Chondrocyte (in vitro differentiated cells): ENCODE measurements at places on chromosomes 1 and 21. TPM values are rescaled to one million over a fixed set of nuclear protein-coding genes. Genes with fewer than 3 reads are reported as not detected.

CAPN9 gene
- not detected in 3 replicates for total RNA-seq

PRAMEF15 gene
- total RNA-seq = not detected in 3 replicates

B4GALT2 gene
- total RNA-seq = 94.8 to 109 TPM (median 99.4 TPM) in 3 replicates

DNA sequence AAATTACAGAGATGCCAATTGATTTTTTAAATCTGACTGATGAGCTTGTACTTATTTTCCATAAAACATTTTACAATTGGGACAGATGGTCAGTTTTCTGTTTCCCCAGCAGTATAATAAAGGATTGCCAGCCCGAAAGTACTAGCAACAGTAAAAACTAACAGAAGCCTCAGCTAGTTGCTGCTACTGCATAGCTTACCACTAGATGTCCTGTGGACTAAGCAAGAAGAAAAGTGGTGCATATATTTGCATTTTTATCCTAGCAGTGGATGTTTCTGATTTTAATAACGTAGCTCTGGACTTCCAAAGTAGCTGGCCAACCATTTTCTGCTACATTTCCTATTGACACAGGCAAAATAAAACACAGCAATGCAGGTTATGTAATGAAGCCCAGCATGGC lies 241.5 kb downstream of the BARHL2 start:
- DNase-seq = no peak

C8A gene
- not detected in 3 replicates for total RNA-seq

DNA sequence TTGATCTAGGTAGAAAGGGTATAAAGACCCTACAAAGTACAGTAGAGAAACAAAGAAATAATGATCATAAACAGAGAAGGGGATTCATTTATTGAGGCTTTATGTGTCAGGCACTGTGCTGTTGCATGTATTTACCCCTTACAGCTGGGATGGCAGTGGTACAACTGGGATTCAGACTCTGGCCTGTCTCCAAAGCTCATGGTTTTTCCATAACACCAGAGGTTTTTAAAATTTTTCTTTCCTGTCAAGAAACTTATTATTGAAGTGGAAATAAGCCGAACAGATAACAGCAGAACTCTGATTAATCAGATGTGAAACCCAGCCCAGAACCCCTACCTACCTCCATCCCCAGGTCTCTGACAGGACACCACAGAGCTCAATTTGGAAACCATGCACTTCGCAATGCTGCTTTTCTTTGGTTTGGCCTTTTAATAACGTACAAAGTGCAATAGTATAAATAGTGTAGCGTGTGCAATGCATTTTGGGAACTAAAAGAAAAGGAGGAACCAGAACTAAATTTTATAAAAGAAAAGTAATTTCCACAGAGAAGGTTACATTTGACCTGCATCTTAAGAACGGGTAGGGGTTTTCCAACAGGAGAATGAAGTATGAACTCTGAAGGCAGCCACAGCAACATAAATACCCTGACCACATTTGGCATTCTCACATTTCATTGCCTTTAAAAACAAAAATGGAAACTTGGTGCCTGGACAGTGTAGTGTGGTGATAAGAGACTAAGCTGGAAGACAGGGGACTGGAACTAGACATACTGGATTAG lies 92.0 kb upstream of the S1PR1 start:
- DNase-seq = no peak

- no peak for DNase-seq
Measured at GRCh38 chr1:167227934-167228378, 7.3 kb downstream of the POU2F1 start.

GRCh38 chr21:45356251-45356650 lies 48.7 kb upstream of the COL18A1 start:
- peak; percentile 58 for DNase-seq

DNA sequence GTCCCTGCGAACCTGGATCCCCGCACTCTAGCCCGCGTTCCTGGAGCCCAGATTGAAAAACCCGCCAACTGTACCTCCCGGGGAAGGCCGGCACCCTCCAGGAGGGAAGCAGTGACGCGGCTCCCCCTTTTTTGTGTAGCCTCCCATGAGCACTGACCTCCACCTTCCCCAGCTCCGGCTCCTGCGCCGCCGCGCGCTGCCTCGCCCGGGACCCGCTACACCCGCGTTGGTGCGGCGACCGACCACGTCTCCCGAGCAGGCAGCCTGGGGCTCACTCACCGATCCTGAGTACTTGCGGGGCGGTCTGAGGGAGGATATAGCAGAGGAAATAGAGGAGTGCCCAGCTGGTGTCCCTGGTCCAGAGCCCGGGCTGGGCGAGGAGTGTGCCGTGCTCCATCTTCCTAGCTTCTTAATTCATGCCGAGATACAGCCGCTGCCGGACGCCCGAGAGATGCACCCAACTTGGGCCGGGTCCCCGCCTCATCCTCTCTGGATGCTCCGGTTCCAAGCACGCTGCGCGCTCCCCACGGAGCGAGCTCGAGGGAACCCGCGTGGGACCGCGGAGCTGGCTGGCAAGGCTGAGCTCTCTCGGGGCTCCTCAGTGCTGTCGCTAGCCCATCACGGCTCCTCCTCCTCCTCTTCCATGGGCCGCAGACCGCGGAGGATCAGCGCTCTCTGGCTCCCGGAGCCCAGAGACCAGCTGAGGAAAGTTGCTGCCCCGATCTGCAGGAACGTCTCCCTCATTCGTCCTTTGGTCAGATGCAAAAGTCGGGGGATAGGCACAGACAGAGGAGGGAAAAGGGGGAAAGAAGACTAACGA lies 482 bp downstream of the GRIK1 start:
- DNase-seq = no peak

SMCP gene
- total RNA-seq = not detected in 3 replicates

DNA sequence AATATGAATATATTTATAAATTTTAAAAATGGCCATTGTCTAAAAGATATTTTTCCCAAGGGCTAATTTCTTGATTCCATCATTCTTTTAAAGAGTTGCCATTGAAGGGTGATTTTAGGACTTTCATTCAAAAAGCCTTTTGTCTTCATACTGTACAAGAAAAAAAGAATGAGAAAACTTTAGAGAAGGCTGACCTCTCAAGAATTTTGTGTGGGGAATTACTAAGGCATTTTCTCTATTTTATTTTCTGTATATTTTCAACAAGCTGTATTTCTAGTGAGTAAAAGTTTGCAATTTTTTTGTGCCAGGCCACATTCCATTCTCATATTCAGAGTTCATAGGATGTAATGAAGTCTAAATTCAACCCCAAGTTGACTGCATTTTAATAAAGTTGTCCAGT lies 49.3 kb downstream of the IVNS1ABP start:
- no peak for DNase-seq

GRCh38 chr1:206709772-206710459 lies 25.2 kb downstream of the MAPKAPK2 start:
- no peak for DNase-seq

GRCh38 chr1:76027341-76027740 lies 47.2 kb upstream of the ST6GALNAC3 start:
- no peak for DNase-seq

- no peak for DNase-seq
Measured at GRCh38 chr1:58405660-58406059, 140.9 kb downstream of the OMA1 start.

ACOT11 gene
- 0.25 to 0.56 TPM (median 0.41 TPM) in 3 replicates for total RNA-seq

PTPRC gene
- not detected in 3 replicates for total RNA-seq

DNA sequence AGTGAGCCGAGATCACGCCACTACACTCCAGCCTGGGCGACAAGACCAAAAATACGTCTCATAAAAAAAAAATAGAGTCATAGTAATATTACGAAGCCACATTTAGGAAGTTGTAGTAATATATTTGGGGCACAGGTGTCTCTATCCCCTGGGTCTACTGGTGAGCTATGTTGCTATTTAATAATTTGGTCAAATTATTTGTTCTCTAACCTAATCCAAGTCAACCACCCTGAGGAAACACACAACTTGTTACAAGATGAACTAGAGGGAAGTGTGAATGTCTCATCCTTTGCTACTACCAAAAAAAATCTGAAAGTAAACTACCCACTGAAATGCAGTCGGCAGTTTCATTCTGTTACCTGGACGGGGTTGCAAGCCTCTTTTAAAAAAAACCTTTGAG lies 35.3 kb downstream of the RGS8 start:
- no peak for DNase-seq

MORC3 gene
- total RNA-seq = 21.0 to 24.4 TPM (median 23.1 TPM) in 3 replicates

TTC39A gene
- total RNA-seq = 1.4 to 4.0 TPM (median 2.3 TPM) in 3 replicates

- DNase-seq = no peak
Measured at GRCh38 chr1:205350691-205351141, 6.0 kb downstream of the KLHDC8A start.

DNA sequence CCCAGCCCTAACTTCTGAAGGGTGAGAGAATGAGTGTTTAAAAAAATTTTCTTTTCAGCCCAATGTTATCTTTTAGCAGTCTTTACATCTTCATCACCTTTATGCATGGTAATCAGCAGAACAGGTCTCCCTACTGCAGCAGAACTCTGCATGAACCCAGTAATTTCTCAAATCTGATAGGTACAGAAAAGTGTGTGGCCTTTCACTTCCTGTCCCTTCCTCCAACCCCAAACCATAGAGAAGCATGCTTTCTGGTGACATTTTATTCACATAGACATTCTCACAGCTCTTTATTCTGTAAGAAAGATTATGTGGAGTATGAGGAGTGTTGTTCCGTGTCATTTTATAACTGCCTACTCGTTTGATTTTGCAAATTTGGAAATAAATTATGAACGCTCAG lies 68.6 kb downstream of the RPAP2 start:
- DNase-seq = no peak

DNA sequence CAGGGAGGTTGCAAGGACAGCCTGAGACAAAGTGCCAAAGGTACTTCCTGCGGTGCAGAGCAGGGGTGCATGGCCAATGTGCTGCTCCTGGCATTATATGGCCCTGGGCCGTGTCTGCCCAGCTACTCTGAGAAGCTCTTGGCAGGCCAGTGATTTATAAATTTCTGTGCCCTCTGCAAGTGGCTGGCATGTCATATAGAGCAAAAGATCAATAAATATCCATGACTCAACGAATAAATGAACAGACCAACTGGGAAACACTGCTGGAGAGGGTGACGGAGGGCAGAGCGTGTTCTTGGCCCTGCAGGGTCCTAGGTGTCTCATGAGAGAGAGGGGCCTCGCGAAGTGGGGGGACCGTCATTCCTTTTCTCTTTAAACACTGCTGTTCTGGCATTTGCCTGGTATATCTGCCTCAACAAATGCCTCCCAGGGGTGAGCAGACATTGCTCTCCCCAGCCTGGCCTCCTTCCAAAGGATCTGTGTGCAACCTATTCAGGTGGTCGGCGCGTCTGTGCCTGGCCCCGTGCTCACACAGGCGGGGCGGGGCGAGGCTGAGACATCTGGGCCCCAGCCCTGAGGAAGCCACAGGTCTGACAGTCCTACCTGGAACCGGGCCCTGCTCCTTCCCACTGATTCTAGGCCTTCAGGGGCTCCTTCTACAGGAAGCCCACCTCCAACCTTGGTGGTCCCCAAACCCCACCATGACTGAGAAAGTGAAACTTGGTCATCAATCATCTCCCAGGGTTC lies 82.3 kb downstream of the MRPL37 start:
- DNase-seq = no peak

GRCh38 chr1:152960452-152961044 lies 9.9 kb upstream of the SPRR4 start:
- DNase-seq = no peak

DNA sequence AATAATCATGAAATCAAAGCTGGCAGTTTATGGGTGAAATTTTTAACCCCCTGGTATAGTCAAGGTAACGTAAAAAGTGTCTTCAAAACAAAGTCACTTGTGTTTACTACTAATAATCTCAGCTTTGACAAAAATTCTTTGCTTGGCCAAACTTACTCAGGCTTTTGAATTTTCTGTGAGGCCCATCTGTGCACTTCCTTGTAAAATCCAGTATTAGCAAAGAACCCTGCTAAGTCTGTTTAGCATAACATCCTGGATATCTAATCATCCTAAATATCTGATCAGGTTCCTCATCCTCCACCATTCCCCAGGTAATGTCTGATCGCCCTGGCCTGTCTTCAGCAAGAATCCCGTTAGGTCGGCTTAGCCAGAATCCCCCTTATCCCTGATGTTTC lies 3.0 kb downstream of the LYST start:
- DNase-seq = no peak

DNA sequence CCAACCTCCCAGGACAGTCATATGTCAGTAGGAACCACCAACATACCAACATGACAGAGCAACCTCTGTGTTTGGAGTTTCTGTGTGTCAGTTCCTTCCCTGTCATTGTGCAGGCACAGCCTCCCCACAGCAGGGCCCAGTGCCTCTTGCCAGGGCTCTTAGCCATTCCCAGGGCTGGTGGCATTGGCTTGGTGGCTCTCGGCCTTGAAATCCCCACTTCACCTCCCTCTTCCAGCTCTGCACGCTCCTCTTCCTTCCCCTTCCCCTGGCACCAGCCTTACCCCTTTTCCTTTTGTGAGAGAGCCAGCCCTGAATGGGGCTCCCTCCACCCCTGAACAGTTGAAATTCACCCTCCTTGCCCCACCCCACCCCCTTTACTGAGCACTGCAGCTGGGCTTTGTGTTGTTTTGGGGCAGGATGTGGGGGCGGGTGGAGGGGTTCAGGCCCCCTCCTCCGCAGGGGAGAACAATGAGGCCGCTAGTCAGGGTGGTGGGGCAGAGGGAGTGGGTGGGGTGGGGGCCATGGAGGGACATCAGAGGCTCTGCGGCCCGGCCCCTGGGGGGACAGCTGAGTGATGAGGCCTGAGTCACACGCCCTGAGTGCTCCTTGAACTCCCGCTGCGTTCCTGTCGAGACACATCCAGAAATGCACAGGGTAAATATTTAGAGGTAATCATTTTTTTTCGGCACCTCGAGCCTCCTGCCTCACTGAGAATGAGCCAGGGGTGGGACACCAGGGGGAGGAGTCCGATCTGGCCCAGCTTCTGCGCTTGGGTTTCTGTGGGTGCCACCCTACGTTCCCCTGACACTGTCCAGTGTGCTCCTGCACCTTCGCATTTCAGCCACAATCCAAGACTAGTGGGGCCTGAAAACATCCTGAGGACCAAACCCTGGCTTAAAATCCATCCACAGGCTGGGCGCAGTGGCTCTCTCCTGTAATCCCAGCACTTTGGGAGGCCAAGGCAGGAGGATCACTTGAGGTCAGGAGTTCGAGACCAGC lies 28.6 kb downstream of the LGR6 start:
- no peak for DNase-seq

- no peak for DNase-seq
Measured at GRCh38 chr1:42806593-42806992, 10.3 kb upstream of the ERMAP start.

DNA sequence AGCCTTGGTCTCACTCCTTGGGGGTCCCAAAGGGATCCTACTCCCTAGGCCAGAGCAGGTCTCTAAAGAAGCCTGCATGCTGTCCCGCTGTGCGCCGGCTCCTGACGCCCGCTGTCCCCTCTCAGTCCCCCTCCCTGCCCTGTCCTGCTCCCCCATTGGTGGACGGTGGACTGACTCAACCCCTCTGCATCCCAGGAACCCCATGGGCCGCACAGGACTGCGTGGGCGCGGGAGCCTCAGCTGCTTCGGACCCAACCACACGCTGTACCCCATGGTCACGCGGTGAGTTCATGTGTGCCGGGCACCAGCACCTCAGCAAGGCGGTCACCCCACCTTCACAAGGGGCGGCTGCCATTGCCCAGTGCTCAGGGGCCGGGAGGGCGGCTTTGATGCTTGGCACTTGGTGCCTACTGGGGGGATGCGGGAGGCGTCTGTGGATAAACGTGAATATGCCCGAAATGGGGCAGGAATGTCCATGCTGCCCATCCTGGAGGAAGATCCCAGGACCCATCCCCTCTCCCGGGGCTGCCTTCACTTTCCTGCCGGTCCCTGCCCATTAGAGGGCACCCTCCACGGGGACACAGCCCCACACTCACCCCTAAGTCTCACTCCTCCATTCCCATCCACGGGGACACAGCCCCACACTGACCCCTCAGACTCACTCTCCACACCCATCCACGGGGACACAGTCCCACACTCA lies 20.2 kb upstream of the LRRC3 start:
- DNase-seq = peak; percentile 90

- no peak for DNase-seq
Measured at GRCh38 chr1:226223786-226224244, 351 bp downstream of the MIXL1 start.
